ENCODE measurements at places on chromosomes 1 and 21. TPM values are rescaled to one million over a fixed set of nuclear protein-coding genes. Genes with fewer than 3 reads are reported as not detected.
A peak's percentile ranks its signal among the peaks of the same experiment; 100 is the strongest.

DNA sequence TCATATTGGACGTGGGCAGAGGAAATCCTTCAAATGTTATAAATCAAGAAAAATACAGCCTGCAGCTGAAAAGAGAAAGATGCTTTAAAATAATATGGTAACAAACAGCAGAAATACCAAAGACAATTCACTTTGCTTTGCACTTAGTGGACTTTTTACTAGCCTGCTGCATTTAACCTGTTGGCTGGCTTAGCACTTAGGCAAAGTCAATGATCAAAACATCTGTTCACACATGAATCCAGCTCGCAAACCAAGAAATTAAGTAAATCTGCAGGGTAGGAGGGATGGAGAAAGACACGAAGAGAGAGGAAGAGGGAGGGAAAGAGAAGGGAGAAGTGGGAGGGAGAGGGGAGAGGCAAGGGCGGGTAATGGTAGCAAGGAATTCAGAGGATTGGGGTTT lies 103.6 kb upstream of the RAB4A start:
- no peak for DNase-seq

- DNase-seq, result no peak
Observed at GRCh38 chr1:85616364-85616705, 35.8 kb downstream of the CCN1 start.

GRCh38 chr1:220921971-220922635 lies 42.9 kb downstream of the HLX start:
- peak; percentile 10 for DNase-seq

DNA sequence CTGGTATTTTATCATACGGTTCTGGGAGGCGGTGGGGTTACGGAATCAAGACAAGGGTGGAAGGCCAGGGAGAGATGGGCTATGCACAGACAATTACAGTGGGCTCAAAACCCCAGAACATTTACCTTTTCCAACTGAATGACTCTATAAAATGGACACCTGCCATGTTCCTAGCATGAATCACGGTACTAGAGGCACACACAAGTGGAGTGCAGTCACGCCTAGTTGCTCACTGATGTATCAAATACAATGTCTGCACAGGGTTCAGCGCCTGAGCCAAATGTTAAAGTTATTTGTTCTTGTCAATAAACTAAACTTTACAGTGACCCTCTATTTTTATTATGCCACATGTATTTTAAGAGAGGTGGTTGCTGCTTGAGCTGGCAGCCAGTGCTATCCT lies 121.4 kb downstream of the ATG4C start:
- DNase-seq, result no peak

DNA sequence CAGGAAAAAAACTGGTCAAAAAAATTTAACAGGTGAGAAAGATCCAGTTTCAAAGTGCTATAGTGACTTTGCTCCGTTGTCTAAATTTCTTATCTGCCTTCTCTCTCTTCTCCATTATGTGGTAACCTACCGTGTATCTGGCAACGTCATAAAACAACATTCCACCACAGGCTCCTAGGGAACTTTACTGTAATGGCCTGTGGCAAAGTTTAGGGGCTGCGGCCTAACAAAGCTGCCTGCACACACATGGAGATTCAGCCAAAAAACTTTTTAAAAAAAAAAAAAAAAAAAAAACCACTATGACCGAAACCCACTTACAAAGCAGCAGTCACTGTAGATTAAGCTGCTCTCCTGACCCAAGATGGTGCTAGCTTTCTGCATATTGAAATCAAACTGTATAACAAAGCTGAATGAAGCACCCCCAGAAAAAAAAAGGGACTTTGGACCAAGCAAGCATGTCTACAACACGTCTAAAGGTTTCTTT lies 202.6 kb downstream of the SLC45A1 start:
- DNase-seq, result no peak

- peak; percentile 18 for DNase-seq
Observed at GRCh38 chr1:36446271-36446670, 4.0 kb downstream of the OSCP1 start.

GRCh38 chr1:19472174-19472573 lies 13.2 kb downstream of the CAPZB start:
- no peak for DNase-seq

GRCh38 chr1:85058786-85059185 lies 10.5 kb upstream of the MCOLN3 start:
- no peak for DNase-seq

GRCh38 chr1:180231506-180231921 lies 1.4 kb downstream of the LHX4 start:
- peak; percentile 57 for DNase-seq

- peak; percentile 99 for DNase-seq
Observed at GRCh38 chr1:221394011-221394544, 347.8 kb downstream of the DUSP10 start.

DNA sequence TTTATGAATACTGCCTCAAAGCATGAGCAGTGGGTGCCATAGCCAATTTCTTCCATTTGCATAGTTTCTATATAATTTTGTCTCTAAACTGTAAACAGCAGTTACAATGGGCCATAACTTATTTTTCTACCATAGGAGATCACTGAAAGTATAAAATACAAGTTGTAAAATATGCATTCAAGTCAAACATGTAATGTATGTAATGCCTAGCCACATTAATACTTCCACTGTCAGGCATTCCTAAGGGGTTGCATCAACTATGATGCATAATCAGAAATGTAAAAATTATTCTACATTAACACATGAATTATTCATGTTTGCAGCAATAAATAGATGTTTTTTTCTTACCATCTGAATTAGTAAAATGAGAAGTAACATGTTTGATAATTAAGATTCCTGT lies 560.3 kb upstream of the ZP4 start:
- no peak for DNase-seq

DNA sequence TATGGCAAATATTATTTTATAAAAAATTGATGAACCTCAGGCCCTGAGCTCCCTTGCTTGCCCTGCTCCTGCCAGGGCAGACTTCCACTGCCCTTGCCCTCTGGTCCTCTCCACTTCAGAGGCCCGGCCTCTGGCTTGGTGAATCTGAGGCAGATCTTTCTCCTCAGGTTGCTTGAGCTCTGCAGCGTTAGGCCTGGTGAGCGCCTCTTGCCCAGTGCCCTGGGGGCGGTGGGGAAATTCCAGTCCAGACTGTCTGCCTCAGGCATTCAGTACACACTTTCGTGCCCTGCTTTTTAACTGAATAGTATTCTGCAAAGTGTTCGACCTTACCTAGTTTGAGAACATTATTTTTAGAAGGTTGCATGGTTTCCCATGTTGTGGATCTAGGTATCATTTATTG lies 98.2 kb downstream of the PCBP3 start:
- DNase-seq, result no peak

- DNase-seq, result no peak
Observed at GRCh38 chr1:45863218-45863617, 59.8 kb downstream of the MAST2 start.

GRCh38 chr1:204506201-204506968 lies 9.8 kb upstream of the MDM4 start:
- peak; percentile 87 for DNase-seq

GRCh38 chr1:229407206-229408026 lies 26.5 kb downstream of the ACTA1 start:
- DNase-seq, result no peak

- no peak for DNase-seq
Observed at GRCh38 chr1:68820151-68820550, 323.3 kb upstream of the DEPDC1 start.

DNA sequence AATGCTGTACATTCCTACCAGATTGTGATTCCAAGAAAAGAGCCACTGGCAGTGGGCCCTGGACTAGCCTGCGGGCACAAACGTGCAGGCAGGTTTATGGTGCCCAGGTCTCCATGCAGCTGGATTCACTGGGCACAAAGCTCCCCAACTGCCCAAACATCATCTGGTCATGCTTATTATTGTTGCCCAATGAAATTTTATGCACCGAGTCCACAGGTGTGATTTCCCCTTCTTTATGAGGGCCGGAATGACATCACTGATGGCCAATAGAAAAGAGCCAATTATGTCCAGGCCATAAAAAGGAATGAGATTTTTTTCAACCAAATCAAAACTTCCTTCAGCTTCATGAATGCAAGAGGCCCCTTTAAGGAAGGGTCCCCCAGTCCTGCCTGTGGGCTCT lies 66.2 kb downstream of the ERI3 start:
- no peak for DNase-seq

DNA sequence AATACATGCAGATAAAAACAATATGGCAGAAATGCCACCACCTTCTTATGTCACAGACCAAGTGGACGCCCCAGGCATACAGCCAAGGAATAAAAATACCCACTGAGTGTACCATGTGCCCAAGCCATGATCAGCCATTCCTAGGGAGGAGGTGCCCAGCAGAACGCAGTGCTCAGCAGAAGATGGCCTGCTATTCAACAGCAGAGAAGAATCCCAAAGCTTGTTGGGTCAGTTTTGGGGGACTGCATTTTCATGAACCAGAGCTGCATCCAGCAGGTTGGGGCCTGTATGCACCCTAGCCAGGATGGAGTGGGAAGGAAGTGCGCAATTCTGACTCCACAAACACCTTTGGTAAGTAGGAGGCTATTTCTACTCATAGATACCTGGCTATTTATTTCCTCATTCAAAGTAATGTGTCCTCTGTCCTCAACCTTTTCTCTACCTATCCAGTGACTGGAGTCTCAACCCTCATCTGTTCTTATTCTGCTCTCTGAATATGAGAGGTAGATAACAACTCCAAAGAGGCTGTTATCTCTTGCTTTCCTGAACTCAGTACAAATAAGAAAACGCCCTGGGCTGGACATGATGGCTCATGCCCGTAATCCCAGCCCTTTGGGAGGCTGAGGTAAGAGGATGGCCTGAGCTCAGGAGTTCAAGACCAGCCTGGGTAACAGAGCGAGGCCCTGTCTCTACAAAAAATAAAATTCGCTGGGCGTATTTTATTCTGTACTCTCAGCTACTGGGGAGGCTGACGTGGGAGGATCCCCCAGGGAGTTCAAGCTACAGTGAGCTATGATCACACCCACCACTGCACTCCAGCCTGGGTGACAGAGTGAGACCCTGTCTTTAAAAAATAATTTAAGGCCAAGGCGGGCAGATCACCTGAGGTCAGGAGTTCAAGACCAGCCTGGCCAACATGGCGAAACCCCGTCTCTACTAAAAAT lies 2.5 kb upstream of the PLEKHM2 start:
- no peak for DNase-seq

DNA sequence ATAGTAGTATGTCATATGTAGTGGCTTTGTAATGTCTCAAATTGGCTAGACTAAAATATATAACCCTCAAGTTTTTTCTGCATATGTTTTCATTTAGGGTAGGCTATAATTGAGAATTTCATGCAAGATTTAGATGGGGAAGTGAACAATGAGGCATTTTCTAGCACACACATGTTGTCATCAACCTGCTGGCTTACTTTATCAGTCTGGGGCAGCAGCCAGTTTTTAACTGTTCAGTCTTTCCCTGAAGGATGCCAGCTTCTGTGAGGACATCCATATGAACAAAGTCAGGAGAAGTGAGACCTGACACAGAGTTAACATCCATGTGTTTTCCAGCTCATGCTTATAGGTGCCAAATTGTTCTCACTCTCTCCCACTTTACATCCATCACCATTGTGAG lies 74.7 kb upstream of the OLFM3 start:
- DNase-seq, result no peak

GRCh38 chr1:35537806-35538205 lies 19.4 kb downstream of the KIAA0319L start:
- DNase-seq, result no peak

DNA sequence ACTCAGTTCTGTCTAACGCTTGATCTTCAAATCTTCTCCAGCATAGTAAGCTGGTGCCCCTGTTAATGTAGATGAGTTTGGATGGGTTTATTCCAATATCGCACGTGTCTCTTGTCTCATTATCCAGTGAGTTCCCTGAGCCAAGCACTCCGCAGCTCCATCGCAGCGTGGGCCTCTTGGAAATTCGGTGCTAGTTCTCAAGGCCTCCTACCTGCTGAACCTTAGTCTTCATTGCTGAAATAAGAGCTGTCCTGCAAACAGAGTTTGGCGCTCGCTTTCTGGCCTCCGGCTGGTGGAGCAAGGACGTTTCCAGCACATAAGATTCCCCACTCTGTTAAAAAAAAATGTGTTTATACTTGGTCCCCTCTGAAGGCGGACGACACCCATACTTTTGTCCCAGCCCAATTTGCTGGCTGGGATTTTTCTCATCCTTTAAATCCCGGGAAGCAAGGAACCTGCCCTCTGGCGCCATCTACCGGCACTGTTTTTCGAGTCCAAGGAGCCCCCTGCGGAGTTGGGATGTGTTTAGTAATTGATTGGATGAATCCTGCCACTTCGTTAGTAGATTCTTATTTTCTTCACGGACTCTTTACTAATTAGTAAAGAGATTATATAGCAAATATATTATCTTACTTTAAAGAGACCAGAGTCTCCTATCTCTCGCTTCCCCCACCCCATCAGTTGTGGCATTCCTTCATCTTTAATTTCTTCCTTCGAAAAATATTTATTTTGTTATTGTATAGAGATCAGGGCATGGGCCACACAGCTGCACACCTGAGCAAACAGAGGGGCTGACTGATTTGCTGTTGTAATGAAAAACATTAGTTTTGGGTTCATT lies 14.7 kb downstream of the JUN start:
- DNase-seq, result peak; percentile 87

DNA sequence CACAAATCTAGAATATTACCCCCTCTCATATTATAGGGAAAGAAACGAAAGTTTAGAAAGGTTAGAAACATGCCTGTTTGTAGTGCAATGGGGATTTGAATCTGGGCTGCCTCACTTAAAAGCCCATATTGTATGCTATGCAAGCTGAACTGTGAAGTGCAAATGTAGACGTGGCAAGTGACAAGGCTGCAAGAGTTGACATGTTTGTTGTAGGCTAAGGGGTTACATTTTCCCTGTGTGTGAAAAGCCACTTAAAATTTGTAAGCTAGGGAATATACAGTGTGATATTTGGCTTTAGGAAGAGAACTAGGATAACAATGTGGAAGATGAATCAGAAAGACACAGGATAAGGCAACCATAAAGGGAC lies 29.0 kb downstream of the WDR26 start:
- DNase-seq, result no peak

The TSSK3 gene
- total RNA-seq, result not detected

The CA6 gene
- not detected for total RNA-seq

The ZBTB40 gene
- total RNA-seq, result 13.6 TPM

The CD164L2 gene
- not detected for total RNA-seq

The INSRR gene
- total RNA-seq, result not detected

The DRAXIN gene
- total RNA-seq, result 0.17 TPM

The TTLL10 gene
- not detected for total RNA-seq

The FNDC10 gene
- total RNA-seq, result 1.4 TPM

Data from dermis blood vessel endothelial cell (primary cell).